ENCODE measurements at places on chromosomes 2 and 18.

- no peak for DNase-seq
These were observed 630.8 kb upstream of the PIK3C3 start for GRCh38 chr18:41324020-41324791.

GRCh38 chr2:42926434-42927333, 134.3 kb upstream of the HAAO start:
- DNase-seq = no peak

DNA sequence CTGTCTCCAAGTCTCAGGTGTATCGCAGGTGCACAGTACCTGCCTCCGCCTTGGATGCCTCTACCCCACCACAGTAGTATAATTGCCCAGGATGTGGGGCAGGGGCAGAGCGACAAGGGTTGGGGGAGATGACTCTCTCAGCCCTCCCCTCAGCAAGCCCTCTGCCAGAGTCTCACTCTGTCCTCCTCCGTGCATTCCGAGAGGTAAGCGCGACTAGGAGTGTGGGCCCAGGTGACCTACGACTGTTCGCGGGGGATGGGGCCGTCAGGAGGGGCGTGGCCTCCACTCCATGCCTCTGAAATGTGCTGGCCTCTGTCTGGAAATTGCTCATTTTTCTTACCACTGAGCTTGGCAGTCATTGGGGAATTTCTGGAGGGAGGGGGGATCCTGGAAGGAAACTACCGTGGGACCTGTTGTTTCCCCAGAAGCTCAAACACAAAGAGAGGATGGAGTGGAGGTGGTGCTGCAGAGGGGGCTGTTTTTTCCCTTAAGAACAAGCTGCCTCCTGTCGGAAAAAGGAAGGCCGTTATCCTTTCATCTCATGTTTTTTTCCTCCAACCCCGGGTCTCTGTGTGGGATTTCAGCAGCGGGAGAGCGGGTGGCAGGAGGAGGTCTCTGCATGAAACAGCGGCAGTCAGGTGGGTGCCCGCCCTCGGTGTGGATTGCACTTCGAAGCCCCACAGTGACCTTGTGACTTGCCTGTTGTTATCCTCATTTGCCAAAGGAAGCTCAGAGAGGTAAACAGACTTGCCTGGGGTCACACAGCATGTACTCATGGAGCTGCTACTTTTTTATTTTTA, 13.0 kb upstream of the RALB start:
- DNase-seq = no peak

GRCh38 chr2:64492821-64493220, 31.3 kb upstream of the AFTPH start:
- DNase-seq = no peak

DNA sequence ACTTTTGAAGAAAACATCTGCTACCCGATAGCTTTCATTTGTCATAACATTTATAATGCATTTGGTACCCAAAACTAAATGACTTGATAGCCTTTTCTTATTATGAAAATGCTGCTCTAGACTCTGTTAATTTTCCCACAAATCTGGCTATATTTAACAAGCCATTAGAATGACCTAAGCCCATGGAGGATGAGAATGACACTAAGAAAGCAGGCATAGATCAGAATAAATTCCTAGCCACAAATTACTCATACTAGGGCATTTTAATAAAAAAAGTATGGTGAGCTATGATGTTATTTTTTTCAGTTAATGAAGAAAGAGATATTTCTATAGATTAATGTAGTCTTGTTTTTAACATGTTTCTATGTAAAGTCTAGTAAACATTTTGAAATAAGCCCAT, 1728.3 kb downstream of the SUCLG1 start:
- DNase-seq = no peak

DNA sequence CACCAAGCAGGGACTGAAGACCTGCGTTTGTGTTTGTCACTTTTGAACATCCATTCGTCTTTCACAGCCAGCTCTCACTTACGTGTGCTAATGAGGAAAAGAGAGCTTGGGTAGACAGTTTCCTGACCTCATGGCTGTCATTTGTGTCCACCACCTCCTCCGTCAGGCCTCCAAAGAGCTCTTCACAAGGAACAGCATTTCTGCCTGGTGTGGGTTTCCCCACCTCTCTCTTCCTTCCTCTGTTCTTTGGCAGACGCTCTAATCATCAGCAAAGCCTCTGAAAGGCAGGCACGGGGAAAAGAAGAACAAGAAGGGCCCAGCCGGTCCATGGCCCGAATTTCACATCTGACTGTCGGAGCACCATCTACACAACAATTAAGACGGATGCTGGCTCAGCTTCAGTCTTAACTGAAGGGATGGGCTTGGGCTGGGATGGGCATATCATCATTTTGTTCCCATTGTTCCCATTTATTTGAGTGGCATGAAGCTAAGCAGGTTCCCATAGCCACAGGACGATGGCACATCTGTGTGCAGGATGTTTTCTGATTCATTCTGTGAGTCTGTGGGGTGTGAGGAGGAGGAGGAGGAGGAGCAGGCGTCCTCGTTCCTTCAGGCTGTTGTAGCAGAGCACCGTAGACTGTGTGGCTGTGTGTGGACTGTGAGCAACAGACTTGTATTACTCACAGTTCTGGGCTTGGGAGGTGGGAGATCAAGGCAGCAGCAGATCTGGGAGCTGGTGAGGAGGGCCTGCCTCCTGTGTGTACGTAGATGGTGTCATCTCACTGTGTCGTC, 66.4 kb downstream of the TSHZ1 start:
- DNase-seq = no peak

GRCh38 chr2:236969767-236970655, 115.7 kb upstream of the COPS8 start:
- DNase-seq = no peak

DNA sequence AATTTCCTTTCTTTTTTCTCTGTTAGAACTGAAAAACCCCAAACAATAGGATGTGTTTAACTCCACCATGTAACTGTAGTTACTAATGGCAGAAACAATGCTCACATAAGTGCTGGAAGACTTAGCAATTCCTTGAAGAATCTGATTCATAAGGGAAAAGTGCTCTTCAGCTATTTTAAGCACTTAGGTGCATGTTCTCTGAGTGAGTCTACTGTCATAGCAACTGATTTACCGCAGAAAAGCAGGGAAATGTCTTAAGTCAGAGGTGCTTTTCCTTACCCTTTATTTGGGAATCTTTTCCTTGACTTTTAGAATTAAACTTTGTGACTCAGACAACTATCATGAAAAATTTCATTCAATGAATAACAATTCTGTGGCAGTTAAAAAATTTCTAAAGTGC, 65.4 kb upstream of the NABP1 start:
- no peak for DNase-seq

DNA sequence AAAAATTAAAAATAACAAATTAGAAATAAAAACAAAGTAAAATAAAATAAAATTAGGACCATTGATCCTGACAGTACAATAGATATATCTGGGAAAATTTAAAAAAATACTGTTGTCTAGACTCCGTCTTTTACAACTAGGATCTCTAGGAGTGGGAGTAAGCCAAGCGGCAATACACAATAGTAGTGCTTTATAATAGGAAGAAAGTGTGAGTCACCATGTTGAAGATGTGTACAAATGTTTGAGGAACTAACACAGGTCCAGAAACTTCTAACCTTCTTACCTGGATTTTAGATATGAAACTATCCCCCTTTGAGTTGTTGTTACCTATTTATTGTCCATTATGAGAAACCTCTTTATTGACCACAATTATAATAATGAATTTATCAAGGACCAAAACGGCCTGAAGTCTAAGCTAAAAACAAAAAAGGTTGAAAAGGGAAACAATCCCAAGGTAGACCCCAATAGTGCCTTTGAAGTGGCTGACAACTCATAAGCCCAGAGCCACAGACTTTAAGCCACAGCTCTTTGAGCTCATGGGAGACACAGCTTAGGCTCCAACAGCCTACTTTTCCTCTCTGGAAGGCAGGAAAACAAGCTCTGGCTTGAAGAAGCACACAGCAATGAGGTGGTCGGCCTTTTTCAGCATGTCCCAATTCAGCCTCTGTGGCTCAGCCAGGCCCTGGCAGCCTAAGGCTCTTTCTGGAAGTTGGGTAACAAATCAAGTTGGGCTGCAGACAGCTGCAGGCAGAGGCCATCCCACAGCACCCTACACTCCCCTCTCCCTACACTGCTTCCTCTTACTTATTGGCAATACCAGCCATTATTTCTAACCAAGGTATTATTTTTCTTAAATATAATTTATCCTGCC, 62.9 kb downstream of the AQP4 start:
- no peak for DNase-seq

- no peak for DNase-seq
These were observed 63.4 kb downstream of the SPATS2L start for GRCh38 chr2:200369886-200370285.

DNA sequence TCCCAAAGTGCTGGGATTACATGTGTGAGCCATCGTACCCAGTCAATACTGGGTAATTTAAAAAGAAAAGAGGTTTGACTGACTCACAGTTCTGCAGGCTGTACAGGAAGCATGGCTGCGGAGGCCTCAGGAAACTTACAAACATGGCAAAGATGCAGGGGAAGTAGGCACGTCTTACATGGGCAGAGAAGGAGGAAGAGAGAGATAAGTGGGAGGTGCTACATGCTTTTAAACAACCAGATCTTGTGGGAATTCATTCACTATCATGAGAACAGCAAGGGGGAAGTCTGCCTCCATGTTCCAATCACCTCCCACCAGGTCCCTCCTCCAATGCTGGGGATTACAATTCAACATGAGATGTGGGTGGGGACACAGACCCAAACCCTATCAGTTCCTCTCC, 192.5 kb downstream of the ATAD2B start:
- no peak for DNase-seq

DNA sequence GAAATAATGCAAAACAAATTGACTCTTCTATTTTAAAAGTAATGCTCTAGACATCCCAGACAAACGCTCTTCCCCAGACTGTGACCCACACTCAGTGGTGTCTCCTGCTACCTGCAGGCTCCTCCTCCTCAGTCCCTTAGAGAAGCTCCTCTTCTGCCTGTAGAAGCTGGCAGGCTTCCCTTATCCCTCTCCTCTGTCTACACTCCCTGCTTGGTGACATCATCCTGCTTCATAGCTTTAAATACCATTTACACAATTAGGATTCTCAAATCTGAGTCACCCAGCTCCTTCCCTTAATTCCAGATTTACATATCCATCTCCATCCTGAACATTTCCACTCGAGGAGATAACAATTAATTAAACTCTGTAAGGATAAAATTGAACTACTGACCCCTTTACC, 167.9 kb downstream of the FBXO15 start:
- DNase-seq = no peak

GRCh38 chr2:209570194-209570593, 146.3 kb downstream of the MAP2 start:
- DNase-seq = no peak
